ENCODE measurements at places on chromosomes 3 and 15. TPM values are rescaled to one million over a fixed set of nuclear protein-coding genes. Genes with fewer than 3 reads are reported as not detected.

GRCh38 chr3:50267280-50267913 is 1.6 kb upstream of the SEMA3B start:
- DNase-seq, result peak; percentile 69
- H3K4me3 ChIP-seq, result no peak overlapping the region
- no peak overlapping the region for H3K27ac ChIP-seq
- H3K27me3 ChIP-seq, result no peaks in the 10 kb centered on the region
- H3K36me3 ChIP-seq, result no peaks in the 10 kb centered on the region

- H3K36me3 ChIP-seq, result no peaks in the 10 kb centered on the region
- H3K27ac ChIP-seq, result no peak overlapping the region
- peaks cover 22% of the 10 kb centered on the region for H3K27me3 ChIP-seq
- H3K4me1 ChIP-seq, result no peaks in the 10 kb centered on the region
- no peak overlapping the region for H3K4me3 ChIP-seq
Observed at GRCh38 chr3:183182073-183182472, 19.5 kb upstream of the LAMP3 start.

DNA sequence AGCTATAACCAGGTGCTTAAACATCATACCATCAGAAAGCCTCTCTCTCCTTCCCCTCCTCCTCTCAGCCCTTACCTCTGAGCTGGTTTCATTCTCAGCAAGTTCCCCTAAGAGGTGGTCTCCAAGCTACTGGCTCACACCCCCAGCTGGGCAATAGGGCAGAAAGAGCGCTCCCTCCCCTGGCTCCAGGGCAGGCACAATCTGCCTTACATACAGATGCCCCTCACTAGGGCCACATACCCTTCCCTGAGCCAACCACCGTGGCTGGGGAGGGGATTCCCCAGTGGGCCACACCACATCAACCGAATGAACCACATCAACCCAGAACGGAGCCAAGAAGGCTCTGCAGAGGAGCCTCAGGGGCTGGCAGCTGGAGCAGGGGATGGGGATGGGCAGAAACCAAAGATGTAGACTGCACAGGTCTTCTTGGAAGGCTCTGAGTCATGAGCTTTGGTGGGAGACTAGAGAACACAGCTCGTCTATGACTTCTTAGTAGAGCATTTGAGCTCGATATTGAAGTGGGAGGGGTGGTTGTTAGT is 4.6 kb upstream of the FBLN2 start:
- no peak overlapping the region for H3K4me3 ChIP-seq
- peaks cover 15% of the 10 kb centered on the region for H3K27me3 ChIP-seq
- no peak overlapping the region for H3K27ac ChIP-seq
- peaks cover 6% of the 10 kb centered on the region for H3K4me1 ChIP-seq
- H3K36me3 ChIP-seq, result no peaks in the 10 kb centered on the region
- DNase-seq, result no peak

The SLC22A13 gene
- total RNA-seq, result 0.54 TPM

DNA sequence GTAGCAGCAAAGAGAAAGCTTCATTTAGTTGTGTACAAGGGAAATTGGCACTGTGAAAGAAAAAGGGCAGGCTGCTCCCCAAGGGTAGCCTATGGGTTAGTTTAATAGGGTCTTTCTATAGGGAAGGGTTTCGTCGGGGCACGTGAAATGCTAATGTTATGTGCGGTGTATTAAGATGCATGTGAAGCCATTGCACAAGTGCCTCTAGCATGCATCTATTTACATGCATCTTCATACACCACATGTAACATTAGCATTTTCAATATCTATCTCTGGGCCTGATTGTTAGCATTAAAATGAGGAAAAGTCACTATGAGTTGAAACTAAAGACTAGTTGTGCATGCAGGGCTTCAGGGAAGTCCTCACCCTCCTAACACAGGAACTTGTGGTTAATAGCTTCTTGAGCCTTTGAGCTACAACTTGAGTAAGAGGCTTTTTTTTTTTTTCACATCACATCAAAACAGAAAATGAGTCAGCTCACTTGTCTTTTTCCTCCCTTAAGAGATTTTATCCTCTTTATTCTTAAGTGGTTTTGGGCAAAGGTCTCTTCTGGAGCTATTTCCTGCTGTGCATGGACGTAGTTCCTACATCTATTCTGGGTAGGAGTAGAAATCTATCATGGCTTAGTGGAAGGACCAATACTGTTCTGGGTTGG is 613.4 kb downstream of the ZPLD1 start:
- no peak overlapping the region for H3K27ac ChIP-seq
- no peaks in the 10 kb centered on the region for H3K36me3 ChIP-seq
- DNase-seq, result no peak
- H3K27me3 ChIP-seq, result no peaks in the 10 kb centered on the region
- no peak overlapping the region for H3K4me3 ChIP-seq
- no peaks in the 10 kb centered on the region for H3K4me1 ChIP-seq

DNA sequence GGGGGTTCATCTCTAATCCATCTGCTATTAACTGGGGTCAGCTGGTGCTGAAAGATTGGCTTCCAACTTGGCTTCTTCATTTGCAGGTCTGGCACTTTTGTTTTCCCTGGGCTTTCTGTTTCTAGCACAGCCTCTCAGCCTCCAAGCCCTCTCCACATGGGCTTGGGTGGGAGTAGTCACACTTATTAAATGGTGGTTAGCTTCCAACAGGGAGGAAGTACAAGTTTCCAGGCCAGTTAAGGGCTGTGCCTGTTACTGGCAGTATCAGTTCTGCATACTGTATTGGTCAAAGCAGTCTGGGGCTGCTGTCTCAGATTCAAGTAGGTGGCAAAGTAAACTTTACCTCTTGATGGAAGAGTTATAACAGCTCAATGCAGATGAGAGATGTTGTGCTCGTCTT is 627.1 kb upstream of the CCDC54 start:
- H3K27me3 ChIP-seq, result no peaks in the 10 kb centered on the region
- no peak overlapping the region for H3K4me3 ChIP-seq
- no peak overlapping the region for H3K27ac ChIP-seq
- H3K36me3 ChIP-seq, result no peaks in the 10 kb centered on the region
- H3K4me1 ChIP-seq, result no peaks in the 10 kb centered on the region

- no peak overlapping the region for H3K4me3 ChIP-seq
- DNase-seq, result no peak
- H3K4me1 ChIP-seq, result no peaks in the 10 kb centered on the region
- H3K27me3 ChIP-seq, result no peaks in the 10 kb centered on the region
- H3K27ac ChIP-seq, result no peak overlapping the region
Observed at GRCh38 chr3:55746808-55747413, 259.8 kb upstream of the WNT5A start.

DNA sequence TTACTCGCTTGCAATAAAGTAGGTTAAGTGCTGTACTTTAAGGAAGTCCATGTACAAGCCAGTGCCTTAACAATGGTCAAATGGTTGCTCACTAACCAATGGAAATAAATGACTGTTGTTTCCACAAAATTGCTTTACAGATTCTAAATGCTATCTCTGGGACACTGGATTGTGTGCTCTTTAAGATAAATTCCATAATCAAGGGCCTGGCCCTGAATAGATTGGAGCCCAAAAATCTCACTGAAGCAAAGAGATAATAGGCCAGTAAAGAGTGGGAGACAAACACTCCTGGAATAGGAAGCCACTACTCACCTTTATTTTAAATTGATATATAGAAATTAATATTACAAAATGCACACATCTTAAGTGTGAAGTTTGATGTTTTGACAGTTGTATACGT is 62.4 kb upstream of the GOLGA6B start:
- no peaks in the 10 kb centered on the region for H3K4me1 ChIP-seq
- no peak overlapping the region for H3K4me3 ChIP-seq
- no peaks in the 10 kb centered on the region for H3K36me3 ChIP-seq

DNA sequence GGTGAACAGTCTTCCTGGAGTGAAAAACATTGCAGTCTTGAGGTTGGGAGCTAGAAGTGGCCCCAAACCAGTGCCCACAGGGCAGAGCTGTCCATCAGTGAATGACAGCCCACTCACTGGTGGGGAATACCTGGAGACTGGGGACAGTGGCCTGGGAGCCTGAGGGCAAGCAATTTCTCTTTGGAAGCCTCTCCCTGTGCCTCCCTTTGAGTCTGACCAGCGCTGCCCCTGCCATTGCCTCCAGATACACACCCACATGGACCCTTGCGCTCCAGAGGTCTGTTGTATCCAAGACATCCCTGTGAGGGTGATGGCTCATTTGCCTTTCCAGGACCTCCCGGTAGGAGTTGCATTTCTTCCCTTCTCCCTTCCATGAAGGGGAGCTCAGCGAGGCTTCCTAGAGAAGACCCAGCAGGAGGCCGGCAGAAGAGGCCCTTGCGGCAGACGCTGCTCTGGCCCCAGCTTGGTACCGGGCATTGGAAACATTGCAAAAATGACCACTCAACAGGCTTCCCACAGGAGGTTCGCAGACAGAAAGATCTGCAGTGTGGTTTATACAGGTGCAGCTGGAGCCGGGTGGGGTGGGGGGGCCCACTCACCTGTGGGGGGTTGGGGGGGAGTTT is 38.5 kb downstream of the KLF13 start:
- no peaks in the 10 kb centered on the region for H3K36me3 ChIP-seq
- DNase-seq, result no peak
- no peaks in the 10 kb centered on the region for H3K27me3 ChIP-seq
- H3K27ac ChIP-seq, result no peak overlapping the region

GRCh38 chr15:87712211-87712610 is 544.3 kb downstream of the NTRK3 start:
- no peaks in the 10 kb centered on the region for H3K27me3 ChIP-seq
- no peak for DNase-seq
- H3K4me1 ChIP-seq, result no peaks in the 10 kb centered on the region

GRCh38 chr3:55183201-55183600 is 255.3 kb upstream of the LRTM1 start:
- H3K27ac ChIP-seq, result no peak overlapping the region
- DNase-seq, result no peak
- H3K4me3 ChIP-seq, result no peak overlapping the region
- H3K4me1 ChIP-seq, result no peaks in the 10 kb centered on the region

The RUVBL1 gene
- 135 TPM for total RNA-seq

- H3K36me3 ChIP-seq, result no peaks in the 10 kb centered on the region
- H3K4me1 ChIP-seq, result no peaks in the 10 kb centered on the region
- no peak overlapping the region for H3K4me3 ChIP-seq
- no peaks in the 10 kb centered on the region for H3K27me3 ChIP-seq
- no peak for DNase-seq
Observed at GRCh38 chr3:176208915-176209314, 988.4 kb downstream of the TBL1XR1 start.

The CPNE9 gene
- 4.4 TPM for total RNA-seq

The MST1R gene
- 4.8 TPM for total RNA-seq

GRCh38 chr3:150528354-150528797 is 17.9 kb downstream of the SERP1 start:
- H3K4me3 ChIP-seq, result peak overlapping the region; percentile 19
- DNase-seq, result no peak
- H3K4me1 ChIP-seq, result no peaks in the 10 kb centered on the region
- no peaks in the 10 kb centered on the region for H3K27me3 ChIP-seq
- no peak overlapping the region for H3K27ac ChIP-seq

The ATP13A5 gene
- total RNA-seq, result not detected

DNA sequence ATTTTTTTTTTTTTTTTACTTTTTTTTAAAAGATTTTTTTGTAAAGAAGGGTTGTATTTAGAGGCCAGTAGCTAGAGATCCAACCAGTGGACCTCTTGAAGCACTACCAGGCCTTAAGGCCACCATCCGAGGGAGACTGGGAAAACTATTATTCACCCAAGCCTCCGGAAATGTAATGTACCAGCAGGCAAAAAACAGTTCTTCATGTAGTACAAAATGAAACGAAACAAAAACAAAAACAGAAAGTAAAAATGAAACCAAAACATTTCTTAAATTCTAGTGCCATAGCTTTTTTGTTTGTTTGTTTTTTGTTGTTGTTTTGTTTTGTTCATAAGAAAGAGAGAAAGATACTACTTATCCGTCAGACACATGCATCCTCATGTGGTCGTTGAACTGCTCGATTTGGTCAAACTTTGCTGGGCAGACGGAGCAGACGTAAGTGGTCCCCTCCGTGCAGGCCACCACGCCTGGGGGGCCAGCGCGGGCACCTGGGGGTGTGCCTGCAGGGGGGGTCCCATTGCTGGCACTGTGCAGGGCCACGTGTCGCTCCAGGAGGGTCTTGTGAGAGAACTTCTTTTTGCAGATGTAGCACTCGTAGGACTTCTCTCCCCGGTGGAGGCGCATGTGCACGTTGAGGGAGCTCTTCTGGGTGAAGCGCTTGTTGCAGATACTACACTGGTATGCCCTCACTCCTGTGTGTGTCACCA is 45.0 kb downstream of the TIGIT start:
- no peak for DNase-seq
- H3K4me3 ChIP-seq, result no peak overlapping the region
- no peaks in the 10 kb centered on the region for H3K36me3 ChIP-seq
- peaks cover 3% of the 10 kb centered on the region for H3K4me1 ChIP-seq
- H3K27ac ChIP-seq, result no peak overlapping the region

GRCh38 chr3:171526146-171526545 is 65.9 kb upstream of the TNIK start:
- no peak for DNase-seq
- H3K27me3 ChIP-seq, result no peaks in the 10 kb centered on the region
- H3K27ac ChIP-seq, result no peak overlapping the region
- H3K36me3 ChIP-seq, result no peaks in the 10 kb centered on the region
- H3K4me3 ChIP-seq, result no peak overlapping the region

DNA sequence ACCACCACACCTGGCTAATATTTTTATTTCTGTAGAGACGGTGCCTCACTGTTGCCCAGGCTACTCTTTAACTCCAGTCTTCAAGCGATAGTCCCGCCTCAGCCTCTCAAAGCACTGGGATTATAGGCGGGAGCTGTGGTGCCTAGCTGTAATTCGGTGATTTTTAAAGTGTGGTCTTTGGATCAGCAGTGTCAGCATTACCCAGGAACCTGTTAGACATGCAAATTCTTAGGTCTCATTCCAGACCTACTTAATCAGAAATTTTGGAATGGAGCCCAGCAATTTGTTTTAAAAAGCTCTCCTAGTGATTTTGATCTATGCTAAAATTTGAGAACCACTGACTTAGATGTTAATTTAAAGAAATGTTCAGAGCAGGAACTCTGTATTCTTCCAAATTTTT is 51.9 kb downstream of the GOLM2 start:
- H3K36me3 ChIP-seq, result no peaks in the 10 kb centered on the region
- no peak overlapping the region for H3K4me3 ChIP-seq
- H3K27ac ChIP-seq, result no peak overlapping the region
- H3K27me3 ChIP-seq, result no peaks in the 10 kb centered on the region
- DNase-seq, result no peak
- no peaks in the 10 kb centered on the region for H3K4me1 ChIP-seq

The ANKRD28 gene
- total RNA-seq, result 61.7 TPM

GRCh38 chr3:109241459-109242186 is 74.7 kb downstream of the DPPA2 start:
- H3K27me3 ChIP-seq, result no peaks in the 10 kb centered on the region
- H3K4me1 ChIP-seq, result no peaks in the 10 kb centered on the region
- no peaks in the 10 kb centered on the region for H3K36me3 ChIP-seq

DNA sequence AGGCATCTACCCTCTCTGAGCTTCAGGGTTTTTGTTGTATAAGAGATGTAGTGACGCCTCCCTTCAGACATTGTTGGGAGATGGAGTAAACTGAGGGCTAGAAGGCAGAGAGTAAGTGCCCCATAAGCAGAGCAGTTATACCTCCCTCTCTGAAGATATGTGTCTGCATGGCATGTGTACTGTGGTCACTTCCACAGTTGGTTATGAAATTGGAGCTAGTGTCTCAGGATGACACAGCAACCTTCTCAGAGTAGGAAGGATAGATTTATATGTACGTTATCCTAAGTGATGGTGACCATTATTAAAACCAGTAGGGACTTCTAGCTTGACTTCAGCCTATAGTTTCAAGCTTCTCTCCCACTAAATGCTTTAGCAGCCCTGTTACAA is 17.9 kb downstream of the PXK start:
- no peaks in the 10 kb centered on the region for H3K36me3 ChIP-seq
- no peak overlapping the region for H3K4me3 ChIP-seq
- H3K27me3 ChIP-seq, result no peaks in the 10 kb centered on the region
- DNase-seq, result no peak

The BTLA gene
- not detected for total RNA-seq

- H3K27me3 ChIP-seq, result no peaks in the 10 kb centered on the region
- H3K27ac ChIP-seq, result no peak overlapping the region
- H3K4me3 ChIP-seq, result no peak overlapping the region
- H3K36me3 ChIP-seq, result no peaks in the 10 kb centered on the region
- H3K4me1 ChIP-seq, result no peaks in the 10 kb centered on the region
Observed at GRCh38 chr15:61133361-61133760, 95.7 kb downstream of the RORA start.

Data from H1 (cell line).